ENCODE measurements at places on chromosomes 6 and 20.

- no peak for DNase-seq
Measured at GRCh38 chr6:14735956-14736486, 509.8 kb upstream of the JARID2 start.

DNA sequence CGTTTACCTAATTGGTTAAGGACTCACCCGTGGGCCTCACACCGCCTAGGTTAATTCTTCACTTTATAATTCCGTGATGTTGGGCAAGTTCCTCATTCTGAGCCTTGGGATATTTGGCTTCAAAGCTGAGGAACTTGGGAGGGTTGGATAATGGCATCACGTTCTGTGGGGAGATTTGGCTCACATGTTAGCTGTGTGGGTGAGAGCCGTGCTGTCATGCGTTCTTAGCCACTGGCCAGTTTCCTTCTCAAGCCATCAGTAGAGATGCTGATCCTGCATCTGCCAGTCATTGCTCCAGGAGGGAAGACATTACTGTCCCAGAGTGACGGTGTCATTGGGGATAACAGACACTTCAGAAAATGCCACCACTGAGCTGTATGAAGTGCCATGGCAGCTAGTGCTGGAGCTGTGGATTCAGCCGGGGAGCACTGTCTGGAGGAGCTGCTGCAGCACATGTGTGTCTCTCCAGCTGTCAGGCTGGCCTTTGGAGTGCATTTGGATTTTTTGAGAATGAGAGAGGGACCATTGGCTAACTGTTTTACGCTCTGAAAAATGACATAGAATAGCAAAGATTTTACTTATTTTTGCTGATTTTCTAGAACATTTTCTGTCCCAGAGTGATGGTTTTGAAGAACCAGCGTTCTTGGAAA lies 16.5 kb downstream of the IGF2R start:
- DNase-seq: peak; percentile 65

GRCh38 chr6:4908062-4908461 lies 95.8 kb downstream of the RPP40 start:
- DNase-seq: no peak

DNA sequence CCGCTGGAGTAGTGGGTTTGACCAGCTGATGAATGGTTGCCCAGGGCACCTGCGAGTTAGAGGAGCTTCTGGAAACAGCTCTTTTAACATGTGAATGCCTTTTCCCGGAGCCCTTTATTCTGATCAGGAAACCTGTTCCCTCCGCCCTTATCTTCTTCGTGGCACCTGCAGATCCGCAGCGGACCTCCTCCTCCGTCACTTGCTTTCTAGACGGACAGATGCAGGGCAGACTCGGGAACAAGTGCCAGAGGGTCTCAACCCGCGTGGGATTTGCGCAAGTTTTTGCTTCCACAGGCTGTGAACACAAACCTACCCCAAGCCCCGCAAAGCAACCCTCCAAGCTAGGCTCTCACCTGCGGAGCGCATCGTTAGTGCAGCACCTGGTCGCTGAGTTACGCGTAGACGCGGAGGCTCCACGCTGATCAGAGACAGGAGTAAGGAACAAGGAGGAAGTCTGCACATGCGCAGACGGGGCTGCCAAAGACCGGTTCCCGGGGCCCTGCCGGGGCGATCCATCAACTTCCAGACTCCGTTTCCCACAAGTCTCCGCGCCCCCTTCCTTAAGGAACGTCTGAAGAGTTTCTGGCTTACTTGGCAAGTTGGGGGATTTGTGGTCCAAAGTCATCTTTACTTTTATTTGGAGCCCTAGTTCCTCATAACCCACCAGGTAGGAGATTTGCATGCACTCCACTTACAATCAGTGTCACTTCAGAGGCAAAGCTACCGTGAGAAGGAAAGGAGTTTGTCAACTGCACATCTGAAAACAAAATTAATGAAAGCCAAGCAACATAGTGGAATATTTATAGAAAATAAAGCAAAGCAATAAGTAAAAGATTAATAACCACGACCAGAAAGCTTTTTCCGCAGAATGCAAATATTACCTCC lies 52.7 kb upstream of the ELMO2 start:
- no peak for DNase-seq

GRCh38 chr6:160513836-160514235 lies 150.2 kb downstream of the LPA start:
- no peak for DNase-seq

DNA sequence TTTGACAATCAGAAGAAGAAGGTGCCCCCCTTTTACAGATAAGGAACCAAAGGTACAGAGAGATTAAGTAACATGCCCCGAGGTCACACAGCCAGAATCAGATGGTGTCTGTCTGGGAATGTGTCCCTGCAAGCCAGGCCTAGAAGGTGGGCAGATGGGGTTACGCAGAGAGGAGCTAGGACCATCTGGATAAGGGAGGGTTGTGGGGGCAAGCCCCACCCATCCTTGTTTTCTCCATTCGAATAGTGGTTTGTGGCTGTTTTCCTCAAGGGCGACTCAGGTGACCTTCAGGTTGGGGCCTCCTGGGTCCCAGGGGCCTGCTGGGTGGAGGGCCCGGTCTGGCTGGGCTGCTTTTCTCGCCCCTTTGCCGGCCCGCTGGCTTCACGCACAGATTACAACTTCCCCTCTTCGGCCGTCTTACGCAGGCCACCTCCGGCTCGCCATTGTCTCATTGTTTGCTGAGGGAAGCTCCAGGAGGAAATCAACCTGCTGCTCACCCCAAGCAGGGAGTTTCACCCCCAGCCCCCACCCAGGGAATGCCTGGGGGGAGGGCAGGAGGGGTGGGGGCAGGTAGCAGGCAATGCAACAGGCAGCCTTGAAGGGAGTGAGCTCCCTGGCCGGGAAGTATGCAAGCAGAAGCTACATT lies 30.8 kb upstream of the CSNK2A1 start:
- DNase-seq: no peak

DNA sequence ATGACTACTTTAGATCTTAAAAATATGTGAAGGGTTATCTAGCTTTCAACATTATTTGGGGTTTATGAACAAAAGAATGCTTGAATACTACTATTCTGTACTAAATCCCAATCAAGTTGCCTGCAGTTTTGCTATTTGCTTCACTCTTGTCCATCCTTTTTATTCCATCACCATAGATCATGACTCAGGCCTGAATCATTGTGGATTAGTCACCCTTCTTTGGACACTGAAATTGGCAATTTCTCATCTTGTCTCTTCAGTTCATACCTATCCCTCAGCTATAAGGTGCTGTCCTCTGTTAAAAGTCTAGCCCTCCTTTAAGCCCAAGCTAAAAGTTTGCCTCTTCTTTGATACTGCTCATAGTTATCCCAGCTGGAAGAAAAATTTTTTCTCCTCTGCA lies 199.1 kb downstream of the CENPW start:
- peak; percentile 11 for DNase-seq

DNA sequence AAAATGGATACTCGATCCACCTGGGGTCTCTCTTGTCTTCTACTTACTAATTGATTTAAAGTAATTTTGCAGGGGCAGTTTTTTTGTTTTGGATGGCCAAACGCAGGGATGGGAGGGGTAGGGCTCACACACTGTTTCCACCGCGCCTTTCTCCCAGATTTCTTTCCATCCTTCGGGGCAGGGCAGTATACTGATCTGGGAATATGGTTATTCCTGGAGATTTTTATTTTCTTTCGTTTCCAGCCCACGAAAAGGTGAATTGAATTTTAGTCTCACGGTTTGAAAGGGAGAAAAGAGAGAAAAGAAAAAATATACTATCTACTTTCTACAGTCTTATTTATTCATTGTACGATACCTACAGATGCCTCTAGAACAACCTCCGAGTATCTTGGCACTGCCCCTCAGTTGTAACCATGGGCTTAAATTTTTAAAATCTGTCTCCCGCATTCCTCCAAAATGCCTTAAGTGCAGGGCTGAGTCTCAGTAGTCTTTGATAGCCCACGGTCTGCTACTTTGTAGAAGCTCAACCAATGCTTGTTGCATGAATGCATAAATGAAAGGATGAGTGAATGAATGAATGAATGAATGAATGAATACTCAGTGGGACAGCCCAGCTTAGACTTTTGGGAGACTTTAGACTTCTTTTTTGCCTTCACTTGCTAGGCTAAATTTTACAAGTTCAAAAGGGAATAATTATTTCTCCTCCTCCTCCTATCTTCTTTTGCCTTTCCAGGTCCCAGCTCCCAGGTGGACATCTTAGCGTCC lies 18.1 kb upstream of the TRIM27 start:
- no peak for DNase-seq

- no peak for DNase-seq
Measured at GRCh38 chr6:26309731-26310142, 55.3 kb upstream of the BTN3A2 start.

- DNase-seq: no peak
Measured at GRCh38 chr20:8287340-8287739, 155.3 kb downstream of the PLCB1 start.

DNA sequence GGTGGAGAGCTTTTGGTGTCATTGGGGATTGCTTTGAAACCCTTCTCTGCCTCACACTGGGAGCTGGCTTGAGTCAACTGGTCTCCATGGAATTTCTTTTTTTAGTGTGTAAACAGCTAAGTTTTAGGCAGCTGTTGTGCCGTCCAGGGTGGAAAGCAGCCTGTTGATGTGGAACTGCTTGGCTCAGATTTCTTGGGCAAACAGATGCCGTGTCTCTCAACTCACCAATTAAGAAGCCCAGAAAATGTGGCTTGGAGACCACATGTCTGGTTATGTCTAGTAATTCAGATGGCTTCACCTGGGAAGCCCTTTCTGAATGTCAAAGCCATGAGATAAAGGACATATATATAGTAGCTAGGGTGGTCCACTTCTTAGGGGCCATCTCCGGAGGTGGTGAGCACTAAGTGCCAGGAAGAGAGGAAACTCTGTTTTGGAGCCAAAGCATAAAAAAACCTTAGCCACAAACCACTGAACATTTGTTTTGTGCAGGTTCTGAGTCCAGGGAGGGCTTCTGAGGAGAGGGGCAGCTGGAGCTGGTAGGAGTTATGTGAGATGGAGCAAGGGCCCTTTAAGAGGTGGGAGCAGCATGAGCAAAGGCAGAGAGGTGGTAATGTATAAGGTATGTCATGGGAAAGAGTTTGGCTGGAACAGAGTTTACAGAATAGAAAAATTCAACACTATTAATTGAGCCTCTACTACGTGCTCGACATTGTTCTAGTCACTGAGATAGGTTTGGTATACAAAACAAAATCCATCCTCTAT lies 31.2 kb downstream of the SRSF3 start:
- DNase-seq: no peak

DNA sequence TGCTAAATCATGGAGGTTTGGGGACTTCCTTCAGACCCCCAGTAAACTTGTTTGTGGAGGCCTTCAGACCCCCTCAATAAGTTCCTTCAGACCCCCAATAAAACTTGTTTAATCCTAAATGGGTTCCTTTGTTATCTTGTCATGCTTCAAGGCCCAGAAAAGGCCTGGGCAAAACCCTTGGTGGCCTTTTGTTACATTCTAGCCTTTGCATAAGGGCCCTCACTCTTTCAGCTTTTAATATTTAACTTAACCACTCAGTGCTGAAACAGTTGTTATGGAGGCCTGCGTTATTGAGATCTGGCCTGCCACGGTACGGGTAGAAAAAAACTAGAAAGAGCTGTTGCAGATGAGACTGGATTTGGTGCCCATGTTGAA lies 4.3 kb upstream of the DYNLRB1 start:
- DNase-seq: no peak

- DNase-seq: peak; percentile 55
Measured at GRCh38 chr20:43942667-43943285, 28.1 kb downstream of the TOX2 start.

- DNase-seq: no peak
Measured at GRCh38 chr6:2942914-2943563, 28.3 kb downstream of the SERPINB6 start.

- no peak for DNase-seq
Measured at GRCh38 chr6:102488729-102489128, 1095.2 kb downstream of the GRIK2 start.

DNA sequence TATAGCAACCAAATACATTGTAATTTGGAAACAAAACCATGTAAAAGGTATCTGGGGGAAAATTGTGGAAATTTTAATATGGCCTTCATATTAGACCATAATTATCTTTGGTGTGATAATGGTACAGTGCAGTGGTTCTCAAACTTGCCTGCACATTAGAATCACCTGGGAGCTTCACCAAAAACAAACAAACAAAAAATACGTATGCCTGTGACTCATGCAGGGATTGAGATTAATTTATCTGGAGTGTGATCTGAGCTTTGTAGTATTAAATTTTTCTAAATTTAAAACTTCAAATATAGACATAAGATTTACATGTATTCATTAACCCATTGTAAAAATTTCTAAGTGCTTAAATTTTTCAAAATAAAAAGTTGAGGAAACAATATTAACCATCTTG lies 31.5 kb downstream of the ARHGAP18 start:
- DNase-seq: no peak

DNA sequence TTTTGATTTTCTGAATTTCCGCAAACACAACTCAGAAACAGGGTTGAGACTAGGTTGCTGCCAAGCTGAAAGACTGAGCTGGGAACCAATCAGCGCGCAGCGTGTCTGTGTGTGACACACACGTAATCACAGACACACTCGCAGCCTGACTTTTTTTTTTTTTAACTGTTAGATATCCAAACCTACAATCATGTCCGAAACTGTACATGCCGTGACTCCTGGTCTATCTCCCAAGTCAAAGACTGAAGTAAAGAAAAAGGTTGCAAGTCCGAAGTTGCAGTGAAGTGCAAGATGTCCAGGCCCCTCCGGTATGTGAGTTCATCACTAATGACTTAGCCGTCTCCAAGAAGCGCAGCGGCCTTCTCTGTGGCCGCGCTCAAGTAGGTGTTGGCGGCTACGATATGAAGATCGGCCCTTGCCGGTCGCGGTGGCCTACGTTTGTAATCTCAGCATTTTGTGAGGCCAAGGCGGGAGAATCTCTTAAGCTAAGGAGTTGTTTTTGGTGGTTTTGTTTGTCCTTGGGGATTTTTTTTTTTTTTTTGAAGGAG lies 108.2 kb downstream of the HFE start:
- peak; percentile 94 for DNase-seq

- no peak for DNase-seq
Measured at GRCh38 chr6:103002282-103002681, 1608.8 kb downstream of the GRIK2 start.

GRCh38 chr20:50607436-50607835 lies 83.9 kb downstream of the RIPOR3 start:
- no peak for DNase-seq

- no peak for DNase-seq
Measured at GRCh38 chr6:142694054-142694453, 250.9 kb downstream of the HIVEP2 start.

GRCh38 chr6:107318100-107318736 lies 141.1 kb downstream of the PDSS2 start:
- peak; percentile 35 for DNase-seq

DNA sequence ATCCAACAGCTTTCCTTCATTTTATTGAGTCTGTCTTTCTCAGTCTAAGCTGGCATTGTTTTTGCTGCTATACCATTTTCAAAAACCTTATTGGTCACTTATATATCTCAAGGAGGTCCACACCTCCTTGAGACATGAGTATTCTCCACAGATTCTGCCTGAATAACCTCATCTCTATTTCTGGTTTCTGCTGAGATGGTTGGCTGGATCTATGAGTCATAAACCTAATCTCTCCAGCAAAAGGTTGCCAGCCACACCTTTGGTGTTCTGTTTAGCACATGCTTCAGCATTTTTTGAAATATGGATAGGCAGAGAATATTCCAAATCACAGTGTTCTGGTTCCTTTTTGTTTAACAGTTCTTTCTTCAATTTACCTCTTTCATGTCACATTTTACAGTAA lies 40.8 kb upstream of the TMEM244 start:
- DNase-seq: no peak
